ENCODE measurements at places on chromosomes 1 and 21.

DNA sequence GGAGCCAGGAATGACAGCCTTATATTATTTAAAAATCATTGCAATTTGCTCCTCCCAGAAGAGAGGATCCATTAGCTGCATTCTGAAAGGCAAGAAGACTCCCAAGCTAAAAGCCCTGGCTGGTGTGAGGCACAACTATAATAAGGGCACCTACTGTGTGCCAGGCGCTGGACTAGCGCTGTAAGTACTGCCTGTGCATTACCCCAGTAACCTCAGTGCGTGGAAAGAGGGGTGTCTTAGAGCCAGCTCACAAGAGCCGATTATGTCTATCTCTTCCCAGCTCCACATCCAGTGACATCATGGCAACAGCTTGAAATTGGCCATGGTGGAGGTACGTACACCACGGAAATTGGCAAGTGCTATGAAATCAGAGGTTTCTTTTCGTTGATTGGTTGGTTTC is 141.7 kb upstream of the IRF2BP2 start:
- DNase-seq = no peak

DNA sequence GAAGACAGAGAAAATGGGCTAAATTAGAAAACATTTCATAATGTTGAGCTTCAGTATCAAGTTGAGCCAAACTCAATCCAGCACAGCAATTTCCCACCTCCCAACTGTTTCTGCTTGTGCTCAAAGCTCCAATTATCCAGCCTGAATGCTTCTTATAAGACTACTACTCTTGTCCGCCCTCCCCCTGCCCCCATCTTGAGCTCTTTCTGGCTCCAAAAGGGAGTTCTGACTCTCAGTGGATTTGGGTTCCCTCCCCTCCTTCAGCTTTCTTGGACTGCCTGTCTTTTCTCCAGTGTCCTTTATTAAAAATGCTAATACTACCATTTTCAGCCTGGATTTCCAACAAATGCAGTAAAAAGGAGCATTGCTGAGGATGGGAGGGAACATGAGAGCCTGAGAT is 174.8 kb downstream of the ASTN1 start:
- no peak for DNase-seq

- DNase-seq = no peak
Observed at GRCh38 chr1:58447886-58448285, 98.6 kb downstream of the OMA1 start.

- no peak for DNase-seq
Observed at GRCh38 chr1:177423090-177423489, 252.3 kb downstream of the BRINP2 start.

DNA sequence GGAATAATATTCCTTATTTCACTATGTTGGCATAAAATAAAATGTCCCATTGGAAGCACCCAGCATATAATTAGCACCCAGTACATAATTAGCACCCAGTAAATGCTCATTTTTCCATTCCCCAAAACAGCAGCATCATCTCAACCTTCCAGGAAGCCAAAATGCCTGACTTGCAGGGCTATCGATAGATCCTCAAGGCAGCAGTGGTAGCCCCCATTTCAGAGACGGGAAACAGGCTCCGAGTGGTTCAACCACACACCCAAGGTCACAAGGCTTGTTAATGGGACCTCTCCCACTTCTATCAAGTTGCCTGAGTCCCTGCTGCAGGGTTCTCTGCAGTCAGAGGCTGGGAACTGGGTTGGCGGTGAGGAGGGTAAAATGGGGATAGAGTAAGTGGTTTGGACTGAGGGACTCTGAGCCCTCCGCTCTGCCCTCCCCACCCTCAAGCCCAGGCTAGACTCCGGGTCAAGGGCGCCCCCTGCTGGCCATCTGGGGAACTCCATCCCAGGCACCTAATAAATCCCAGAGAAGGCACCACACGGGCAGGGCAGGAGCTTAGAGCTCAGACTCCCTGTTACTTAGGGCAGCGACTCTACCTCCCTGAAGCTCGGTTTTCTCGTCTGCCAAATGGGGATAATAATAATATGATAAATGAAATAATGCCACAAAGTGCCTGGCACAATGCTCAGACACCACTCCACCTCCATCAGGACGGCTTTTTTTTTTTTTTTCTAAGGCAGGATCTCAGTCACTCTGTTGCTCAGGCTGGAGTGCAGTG is 21.9 kb upstream of the LAPTM5 start:
- DNase-seq = peak; percentile 67

DNA sequence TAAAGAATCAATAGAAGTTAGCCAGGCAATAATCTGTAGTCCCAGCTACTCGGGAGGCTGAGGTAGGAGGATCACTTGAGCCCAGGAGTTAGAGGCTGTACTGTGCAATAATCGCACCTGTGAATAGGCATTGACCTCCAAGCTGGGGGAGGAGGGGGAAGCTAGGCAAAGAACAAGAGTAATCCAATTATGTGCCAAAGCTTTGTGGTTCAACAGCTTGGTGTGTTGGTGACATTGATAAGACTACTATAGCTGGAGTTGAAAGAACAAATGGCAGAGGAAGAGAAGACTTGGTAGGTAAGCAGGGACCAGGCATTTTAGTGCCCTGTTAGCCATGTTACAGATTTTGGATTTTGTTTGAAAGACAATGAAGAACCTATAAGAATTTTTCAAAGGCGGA is 2.1 kb upstream of the TMCO2 start:
- no peak for DNase-seq

- no peak for DNase-seq
Observed at GRCh38 chr1:59013276-59013927, 229.6 kb upstream of the JUN start.

DNA sequence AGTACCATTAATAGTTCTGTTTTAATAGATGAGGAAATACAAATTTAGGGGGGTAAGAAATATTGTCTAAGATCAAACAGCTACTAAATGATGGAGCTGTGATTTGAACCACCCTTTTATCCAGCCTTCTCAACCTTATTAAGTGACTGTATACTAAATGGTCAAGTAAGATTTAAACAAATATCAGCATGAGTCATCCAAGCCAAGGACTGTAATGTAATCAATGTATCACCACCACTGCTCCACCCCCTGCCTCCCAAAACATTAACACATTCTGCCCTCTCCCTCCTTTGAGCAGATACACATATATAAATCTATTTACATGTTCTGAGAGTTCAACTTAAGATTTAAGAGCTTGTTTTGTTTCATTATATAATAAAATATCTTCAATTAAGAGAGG is 58.9 kb downstream of the LRRC40 start:
- DNase-seq = no peak

GRCh38 chr1:223712850-223713474 is 623 bp downstream of the CAPN2 start:
- no peak for DNase-seq

GRCh38 chr1:111903871-111904449 is 85.5 kb downstream of the KCND3 start:
- DNase-seq = no peak

DNA sequence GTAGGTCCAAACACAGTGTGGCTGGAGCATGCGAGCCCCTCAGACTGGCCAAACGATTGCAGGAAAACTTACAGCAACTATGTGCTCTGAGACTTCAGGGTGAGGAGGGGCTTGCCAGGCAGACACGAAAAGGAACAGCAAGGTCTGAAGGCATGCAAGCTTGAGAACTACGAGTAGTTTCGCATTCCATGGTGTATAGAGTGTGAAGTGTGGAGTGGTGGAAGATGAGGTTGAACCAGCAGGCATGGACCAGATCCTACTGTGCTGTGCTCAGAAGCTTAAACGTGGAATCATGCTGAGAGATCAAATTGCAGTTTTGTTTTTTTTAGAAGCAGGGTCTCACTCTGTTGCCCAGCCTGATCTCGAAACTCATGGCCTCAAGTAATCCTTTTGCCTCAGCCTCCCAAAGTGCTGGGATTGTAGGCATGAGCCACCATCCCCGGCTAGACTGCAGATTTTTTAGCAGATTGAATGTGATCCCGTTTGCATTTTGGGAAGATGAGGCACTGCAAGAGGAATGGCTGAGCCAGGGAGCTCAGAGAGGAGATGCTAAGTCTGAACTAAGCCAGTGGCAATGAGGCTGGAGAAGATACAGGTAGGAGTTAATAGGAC is 5.1 kb upstream of the TFAP2E start:
- DNase-seq = no peak

GRCh38 chr1:114558544-114558943 is 22.9 kb downstream of the BCAS2 start:
- peak; percentile 5 for DNase-seq
